Choroid plexus epithelial cell (primary cell): ENCODE measurements at places on chromosomes 5 and 9.

DNA sequence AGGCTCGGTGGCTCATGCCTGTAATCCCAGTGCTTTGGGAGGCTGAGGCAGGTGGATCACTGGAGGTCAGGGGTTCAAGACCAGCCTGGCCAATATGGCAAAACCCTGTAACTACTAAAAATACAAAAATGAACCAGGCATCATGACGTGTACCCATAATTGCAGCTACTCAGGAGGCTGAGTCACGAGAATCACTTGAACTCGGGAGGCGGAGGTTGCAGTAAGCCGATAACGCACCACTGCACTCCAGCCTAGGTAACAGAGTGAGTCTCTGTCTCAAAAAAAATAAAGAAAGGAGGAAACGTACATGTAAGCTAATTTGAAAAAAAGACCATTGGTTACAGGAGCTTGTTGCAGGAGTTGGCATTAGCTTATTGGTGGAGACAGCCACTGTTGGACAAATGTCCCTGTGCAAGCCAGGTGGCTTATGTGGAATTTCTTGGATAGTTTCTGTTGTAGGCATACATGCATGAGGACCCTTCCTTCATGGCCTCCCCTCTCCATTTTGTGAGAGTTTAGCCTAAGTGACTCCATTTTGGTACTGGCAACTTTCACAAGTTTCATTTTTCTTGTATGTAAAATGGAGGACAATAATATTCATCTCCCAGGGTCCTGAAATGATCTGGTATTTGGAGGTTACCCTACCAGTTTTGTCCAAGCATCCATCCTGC lies 16.8 kb upstream of the RAB14 start:
- no peak for DNase-seq

DNA sequence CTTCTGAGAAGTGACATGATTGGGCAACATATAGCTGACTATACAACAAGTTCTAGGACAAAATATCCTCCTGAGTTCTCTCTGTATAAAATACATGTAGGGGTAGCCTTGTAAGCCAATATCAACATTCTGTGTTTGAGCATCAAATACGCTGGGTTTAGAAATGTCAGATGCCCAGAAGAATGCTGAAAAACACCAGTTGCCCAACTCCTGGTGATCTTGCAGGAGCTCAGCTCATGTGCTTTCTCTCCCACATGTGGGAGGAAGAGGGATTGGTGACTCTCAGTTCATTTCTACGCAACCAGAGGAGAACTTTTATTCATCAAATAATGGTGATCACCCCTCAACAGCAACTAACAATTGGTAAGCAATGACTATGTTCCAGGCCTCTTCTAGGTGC lies 810.9 kb upstream of the ACO1 start:
- peak; percentile 5 for DNase-seq

GRCh38 chr5:9058666-9059065 lies 487.2 kb downstream of the SEMA5A start:
- peak; percentile 52 for DNase-seq

DNA sequence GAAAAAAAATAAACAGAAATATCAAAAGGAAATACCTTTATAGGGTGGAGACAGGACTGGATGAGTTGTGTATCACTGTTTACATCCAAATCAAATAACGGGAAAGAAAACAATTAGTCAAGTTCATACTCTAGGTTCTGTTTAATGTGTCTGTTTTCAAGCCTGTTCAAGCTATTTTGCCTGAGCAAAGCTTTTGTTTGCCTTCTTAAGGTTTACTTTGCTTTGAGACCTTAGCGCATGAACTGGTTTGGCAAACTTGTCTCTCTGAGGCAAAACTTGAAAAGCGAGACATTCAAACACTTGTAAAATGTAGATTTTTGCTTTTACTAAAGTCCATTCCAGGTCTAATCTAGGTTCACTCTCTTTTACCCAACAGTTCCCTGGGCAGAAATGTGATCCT lies 174.1 kb upstream of the RFX3 start:
- DNase-seq = no peak

DNA sequence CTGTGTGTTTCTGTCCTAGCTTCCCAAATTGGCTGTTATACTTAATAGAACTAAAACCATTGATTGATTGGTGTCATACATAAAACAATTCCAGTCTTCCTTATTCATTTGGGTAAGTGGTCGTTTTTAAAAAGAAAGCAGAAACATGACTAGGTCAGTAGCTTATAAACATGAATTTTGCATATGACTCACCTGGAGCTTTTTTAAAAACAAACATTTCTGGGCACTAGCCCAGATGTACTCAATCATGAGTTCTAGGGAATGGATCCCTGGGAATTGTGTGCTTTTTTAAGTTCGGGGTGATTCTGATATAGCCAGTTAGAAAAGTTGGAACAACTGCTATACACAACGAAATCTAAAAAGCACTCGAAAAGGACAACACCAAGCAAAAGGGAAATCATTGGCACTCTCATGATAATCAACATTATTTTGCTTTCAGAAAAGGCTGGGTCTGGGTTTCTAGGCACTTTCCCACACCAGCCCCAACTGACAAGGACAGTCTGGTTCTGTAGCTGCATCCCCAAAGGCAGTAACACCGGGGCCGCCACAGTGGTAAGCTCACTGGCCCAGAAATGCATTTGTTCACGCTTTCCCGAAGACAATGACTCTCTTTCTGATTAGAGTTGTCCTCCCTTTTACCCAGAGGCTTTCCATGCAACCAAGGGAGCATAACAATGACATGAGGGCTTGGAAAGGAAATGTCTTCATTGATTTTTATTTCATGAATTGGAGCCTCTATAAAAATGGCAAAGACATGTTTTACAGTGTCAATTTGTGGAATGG lies 664.9 kb upstream of the WWC1 start:
- DNase-seq = no peak
